Endothelial cell (in vitro differentiated cells): ENCODE measurements at places on chromosomes 3 and 15. TPM values are rescaled to one million over a fixed set of nuclear protein-coding genes. Genes with fewer than 3 reads are reported as not detected.

DNA sequence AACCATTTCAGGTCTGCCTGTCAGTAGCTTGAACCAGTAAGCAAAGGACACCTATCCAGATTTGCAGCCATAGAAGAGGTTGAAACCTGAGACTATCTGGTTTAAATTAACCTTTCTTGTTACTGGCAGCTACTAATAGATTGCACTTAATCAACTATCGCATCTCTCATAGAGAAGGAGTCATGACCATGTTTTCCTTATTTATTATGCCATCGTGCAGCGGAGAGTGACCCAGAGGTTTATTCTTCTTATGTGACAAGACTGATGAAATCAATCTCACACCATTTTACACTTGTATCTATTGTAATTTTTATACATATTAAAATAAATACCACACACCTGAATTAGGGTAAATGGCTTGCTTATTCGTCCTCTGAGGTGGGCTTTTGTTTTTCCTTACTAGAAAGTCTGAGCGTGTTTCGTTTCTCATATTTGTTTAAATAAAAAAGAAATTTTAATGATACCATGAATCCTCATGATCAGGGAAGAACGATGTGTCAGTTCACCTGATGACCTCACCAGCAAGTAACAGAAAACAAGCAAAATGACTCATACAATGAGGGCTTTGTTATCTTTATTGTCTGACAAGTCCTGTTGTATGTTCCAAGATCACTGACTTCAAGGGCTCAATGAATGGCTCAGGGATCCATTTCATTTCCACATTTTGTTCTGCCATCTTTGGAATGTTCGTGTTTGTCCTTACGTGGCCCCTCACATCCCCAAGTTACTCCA is 379.5 kb upstream of the DPH6 start:
- no peak for DNase-seq

DNA sequence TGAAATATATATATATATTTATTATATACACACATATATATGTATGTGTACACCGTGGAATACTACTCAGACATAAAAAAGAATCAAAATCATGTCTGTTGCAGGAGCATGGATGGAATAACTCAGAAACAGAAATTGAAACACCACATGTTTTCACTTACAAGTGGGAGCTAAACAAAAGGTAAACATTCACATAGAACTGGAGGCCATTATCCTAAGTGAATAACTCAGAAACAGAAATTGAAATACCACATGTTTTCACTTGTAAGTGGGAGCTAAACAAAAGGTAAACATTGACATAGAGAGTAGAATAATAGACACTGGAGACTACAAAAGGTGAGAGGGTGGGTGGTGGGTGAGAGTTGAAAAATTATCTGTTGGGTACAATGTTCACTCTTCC is 171.5 kb upstream of the GOLIM4 start:
- DNase-seq = no peak

- no peak for DNase-seq
Measured at GRCh38 chr3:197023241-197023997, 6.2 kb downstream of the MELTF start.

Gene VILL
- total RNA-seq = 13.7 TPM

Gene ABTB1
- 8.7 TPM for total RNA-seq

Gene LIPC
- total RNA-seq = not detected
